Ascending aorta (tissue), 2 donors: ENCODE measurements at places on chromosomes 4 and X.
A peak's percentile ranks its signal among the peaks of the same experiment; 100 is the strongest.

GRCh38 chr4:145851511-145852201, 87.0 kb downstream of the ZNF827 start:
- DNase-seq: no peak

- DNase-seq: no peak
Observed at GRCh38 chr4:162959046-162959445, 207.6 kb downstream of the NAF1 start.

DNA sequence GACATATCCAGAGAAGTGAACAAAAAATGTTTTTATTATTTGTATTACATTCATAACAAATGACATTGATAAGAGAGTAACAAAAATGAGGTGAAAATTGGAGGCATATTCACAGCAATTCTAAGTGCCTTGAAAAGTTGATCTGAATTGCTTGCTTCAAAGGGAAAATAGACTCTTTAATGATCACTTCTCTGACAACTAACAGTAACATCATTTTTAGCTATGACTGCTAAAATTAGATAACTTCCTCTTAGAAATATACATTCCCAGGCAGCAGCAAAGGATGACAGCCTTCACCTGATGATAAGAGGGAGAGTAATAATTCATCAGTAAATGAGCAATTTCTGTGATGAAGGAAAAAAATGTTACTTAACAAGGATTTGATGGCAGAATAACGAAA, 472.5 kb downstream of the PCDH10 start:
- no peak for DNase-seq

DNA sequence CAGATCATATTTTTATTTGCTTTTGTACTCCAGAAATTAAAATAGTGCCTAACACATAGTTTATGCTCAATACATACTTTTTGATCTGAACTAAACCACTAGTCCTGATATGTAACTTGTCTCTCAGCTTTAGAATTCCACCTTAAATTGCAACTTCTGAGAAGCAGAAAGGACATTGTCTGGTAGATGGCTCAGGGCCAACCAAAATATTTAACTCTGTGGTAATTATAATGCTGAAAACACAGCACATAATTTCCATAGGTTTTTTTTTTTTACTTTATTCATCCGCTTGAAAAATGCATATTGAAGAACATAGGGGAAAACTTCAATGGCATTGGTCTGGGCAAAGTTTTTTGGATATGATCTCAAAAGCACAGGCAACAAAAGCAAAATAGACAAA, 59.3 kb downstream of the AREG start:
- DNase-seq: no peak

DNA sequence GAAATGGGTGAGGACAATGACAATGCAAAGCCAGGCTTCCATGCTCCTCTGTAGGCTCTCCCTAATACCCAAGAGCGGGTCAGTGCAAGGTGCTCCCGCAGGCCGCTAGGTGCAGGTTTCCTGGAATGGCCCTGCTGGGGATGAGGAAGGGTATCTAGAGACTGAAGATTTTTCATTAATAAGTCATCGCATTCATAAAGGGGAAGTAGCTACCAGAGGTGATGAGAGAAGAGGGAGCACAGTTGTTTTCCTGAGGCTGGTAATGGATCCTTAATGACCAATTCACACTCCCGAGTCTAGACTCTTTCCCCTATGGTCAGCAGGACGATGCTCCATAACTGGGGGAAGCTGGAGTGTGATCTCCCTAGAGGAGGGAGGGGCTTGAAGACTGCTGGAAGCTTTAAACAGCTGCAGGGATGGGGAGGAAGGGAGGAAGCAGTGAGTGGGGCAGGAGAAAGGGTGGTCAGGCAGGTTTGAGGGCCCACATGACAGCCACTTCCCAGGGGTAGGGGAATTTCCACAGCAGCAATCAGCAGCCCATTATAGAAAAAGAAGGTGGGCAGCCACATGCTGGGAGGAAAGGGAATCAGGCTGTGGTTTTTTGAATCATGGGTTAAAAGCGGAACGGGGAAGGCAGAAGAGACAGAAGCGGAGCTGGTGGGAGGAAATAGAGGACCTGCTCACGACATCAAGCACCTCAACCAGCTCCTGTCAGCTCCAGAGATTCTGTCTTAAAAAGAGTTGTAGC, 10.2 kb upstream of the ATP6AP2 start:
- DNase-seq: no peak

GRCh38 chrX:105564501-105564900, 257.8 kb upstream of the NRK start:
- DNase-seq: no peak

DNA sequence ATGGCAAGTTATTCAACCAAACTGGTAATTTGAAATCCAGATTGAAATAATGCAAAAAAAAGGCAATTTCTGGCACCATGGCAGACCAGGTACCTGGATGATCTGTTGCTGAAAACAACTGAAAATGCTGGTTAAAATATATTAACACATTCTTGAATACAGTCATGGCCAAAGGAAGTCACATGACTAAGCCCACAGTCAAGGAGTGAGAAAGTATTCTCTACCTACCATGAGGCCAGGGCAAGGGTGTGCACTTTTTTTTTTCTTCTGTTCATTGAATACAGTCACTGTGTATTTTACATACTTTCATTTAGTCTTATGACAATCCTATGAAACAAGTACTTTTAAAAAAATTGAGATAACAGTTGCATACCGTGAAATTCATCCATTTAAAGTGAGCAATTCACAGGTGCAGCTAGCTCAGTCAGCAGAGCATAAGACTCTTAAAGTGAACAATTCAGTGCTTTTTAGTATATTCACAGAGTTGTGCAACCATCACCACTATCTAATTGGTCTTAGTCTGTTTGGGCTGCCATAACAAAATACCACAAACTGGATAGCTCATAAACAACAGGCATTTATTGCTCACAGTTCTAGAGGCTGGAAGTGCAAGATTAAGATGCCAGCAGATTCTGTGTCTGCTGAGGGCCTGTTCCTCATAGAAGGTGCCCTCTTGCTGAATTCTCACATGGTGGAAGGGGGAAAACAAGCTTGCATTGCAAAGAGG, 4.8 kb upstream of the MPP1 start:
- no peak for DNase-seq

DNA sequence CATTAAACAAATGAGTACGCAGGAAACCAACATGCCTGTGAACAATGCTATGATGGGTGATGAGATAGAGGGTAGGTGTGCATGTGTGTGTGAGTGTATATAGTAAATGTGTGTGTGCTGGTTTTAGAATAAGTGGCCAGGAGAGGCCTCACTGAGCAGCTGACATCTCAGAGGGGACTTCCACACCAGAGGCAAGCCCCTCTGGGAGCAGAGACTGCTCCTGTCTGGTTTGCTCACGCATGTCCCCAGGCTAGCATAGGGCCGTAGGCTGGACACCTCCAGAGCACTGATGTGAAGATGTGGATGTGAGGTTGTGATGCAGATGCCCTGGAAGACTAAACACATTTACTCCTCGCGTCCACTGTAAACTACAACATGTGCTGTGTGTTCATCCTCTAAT, 104.5 kb downstream of the DRD5 start:
- no peak for DNase-seq

DNA sequence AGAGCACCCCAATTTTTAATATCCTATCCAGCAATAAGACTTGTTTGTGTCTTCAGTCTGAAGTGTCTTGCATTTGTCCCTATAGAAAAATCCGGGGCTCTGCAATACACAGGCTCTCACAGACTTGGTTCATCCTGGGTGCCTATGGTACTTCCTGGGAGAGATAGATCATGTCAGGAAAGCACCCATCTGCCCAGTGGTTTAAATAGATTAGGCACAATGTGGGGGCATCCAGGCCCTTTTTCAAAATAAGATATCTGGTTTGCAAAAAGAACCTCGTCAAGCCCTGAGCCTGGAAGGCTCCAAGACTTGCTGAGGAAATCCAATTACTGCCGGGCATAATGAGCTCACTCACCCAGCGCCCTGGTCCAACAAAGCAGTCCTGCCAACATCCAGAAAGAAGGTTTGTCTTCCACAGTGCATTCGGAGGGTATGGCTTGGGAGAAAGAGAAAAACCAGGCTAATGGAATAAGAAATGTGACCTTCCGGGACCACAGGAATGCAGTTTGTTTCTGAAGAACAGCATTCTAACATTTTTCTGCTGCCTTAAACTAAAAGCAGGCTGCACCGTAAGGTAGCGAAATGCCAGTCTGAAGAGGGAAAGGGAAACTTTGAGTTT, 11.6 kb downstream of the JAKMIP1 start:
- DNase-seq: no peak

DNA sequence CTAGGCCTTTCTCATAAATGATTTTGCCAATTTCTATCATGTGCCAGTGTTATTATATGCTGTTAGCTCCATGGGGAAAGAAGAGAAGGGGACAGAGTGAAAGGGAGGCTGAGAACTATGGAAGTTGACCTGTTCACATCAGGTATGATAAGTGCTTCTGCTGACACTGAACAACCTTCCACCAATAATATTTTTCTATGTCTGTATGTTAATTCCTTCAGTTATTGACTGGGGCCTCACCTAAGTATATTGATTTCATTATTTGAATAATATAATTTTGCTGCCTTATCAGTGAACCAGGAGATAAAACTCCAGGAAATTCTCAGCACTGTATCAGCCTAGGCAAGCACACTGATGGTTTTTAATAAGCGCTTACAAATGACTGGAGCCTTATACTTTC, 262.8 kb downstream of the SNCA start:
- DNase-seq: no peak

DNA sequence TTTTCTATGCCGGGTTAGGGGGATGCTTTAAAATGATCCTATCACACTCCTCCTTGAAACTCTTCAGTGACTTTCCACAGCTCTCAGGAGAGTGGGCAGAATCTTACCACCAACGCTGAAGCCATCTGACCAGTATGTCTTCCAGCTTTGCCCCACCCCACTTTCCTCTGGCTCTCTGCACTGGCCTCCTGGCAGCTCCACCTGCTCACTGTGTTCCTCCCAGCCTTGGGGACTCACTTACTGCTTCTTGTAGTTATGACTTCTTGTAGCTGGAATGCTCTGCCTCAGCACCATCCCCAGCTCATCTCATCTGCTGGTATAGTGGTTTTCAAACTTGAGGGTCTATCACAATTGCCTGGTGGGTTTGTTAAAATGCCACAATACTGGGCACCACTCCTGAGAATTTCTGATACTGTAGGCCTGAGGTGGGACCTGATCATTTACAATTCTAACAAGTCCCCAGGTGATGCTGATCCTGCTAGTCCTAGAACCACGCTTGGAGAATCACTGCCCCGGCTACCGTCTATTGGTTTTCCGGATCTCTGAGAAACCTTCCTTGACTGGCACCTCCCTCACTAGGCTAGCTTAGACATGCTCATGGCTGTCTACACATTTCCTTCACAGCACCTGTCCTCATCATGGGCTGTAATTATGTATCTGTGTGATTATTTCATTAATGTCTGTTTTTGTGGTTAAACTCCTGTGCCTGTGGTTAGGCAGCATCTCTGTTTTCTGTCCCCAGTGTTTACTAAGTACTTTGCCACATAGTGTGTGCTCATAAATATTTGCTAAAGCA, 152.2 kb downstream of the MGST2 start:
- no peak for DNase-seq

DNA sequence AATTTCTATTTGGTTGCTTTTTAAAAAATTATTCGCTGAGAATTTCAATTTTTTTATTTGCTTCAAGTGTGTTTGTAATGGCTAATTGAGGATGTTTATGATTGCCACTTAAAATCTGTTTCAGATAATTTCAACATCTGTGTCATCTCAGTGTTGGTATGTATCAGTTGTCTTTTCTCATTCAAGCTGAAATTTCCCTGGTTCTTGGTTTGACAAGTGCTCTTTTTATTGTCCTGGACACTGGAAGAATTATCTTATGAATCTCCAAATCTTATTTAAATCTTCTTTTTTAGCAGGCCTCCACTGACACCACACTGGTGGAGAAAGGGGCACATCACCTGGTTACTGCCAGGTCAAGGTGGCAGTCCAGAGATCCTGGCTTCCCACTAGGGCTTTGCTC, 21.5 kb downstream of the CHST7 start:
- DNase-seq: no peak

DNA sequence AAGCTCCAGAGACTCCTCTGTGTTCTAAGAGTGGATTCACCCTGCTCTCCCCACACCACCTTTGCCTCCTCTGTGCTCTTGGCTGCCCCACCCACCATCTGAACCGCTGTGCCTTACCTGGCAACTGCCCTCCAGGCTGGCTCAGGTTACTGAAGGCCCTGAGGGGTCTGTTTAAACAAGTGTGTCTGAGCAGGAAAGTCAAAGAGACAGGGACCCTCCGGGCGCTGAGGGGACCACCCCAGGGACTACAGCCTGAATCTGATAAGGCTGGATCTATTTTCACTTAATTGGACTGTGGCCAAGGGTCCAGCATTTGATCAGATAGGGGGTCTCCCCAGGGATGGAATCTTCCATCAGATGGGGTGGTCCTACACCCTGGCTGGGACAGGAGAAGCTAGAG, 10.4 kb upstream of the MSX1 start:
- DNase-seq: peak; percentile 55

DNA sequence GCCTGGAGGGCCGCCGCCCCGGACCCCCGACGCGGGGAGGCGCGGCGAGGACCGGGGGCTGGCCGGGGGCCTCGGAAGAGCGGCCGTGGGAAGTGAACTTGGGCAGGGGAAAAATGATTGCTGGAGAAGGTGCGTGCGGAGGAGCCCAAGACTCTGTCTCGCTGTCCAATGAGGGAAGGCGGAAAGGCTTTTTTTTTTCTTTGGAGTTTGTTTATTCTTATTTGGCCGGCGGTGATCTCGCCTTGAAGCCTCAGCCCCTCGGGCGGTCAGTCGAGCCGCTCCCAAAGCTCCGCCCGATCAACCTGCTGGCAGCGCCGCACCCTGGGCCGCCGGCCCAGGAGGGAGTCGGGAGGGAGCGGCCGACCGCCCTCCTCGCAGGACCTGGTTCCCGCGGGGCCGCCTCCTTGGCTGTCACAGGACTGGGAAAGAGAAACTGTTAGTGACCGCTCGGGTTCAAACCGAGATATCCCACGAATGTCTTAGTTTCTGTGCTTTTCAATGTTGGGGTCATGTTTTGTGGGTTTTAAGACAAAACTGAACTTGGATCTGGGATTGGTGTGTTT, 2.5 kb downstream of the CPEB2 start:
- DNase-seq: peak; percentile 92

GRCh38 chr4:3403348-3403906, 38.3 kb upstream of the HGFAC start:
- no peak for DNase-seq

- DNase-seq: no peak
Observed at GRCh38 chrX:38935561-38935960, 134.3 kb downstream of the MID1IP1 start.

DNA sequence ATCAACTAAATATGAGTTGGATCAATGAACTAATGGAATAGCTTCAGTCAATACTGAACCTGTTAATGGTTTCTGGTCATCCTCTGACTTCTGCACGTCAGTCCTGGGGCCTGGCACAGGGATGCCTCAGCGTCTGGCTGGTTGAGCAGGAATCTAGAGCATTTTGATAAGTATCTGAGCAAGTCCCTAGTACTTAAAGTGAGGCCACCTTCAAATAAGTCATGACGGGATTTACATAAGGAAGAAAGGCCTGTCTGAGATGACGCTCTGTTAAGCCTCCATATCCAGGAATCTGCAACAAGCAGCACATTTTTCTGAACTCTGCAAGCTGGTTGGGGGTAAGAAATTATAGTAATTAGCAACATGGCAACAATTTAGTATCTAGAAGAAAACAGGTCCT, 83.2 kb upstream of the TBC1D9 start:
- no peak for DNase-seq
